ENCODE measurements at places on chromosomes 7 and 10.

- DNase-seq, result no peak
Measured at GRCh38 chr7:125599387-125599786, 669.8 kb upstream of the POT1 start.

DNA sequence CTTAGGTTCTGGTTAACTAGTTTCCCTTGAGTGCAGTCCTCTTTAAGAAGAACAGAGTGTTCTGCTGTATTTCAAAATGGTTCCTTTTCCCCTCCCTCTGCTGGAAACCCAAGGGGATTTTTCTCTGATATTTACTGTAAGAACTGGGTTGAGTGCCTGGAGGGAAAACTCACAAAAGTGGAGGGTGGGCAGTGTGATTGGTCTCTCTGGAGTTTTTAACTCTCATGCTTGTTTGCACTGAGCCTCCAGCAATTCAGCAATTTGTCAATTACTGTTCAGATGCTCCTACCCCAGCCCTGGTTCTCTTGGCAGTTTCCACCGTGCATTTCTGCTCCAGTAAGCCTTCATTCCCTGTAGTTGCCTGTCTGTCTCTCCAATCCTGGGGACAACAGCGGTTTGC is 273.4 kb upstream of the SORCS1 start:
- DNase-seq, result no peak

- DNase-seq, result no peak
Measured at GRCh38 chr7:108132551-108133265, 2.5 kb upstream of the LAMB4 start.

- DNase-seq, result no peak
Measured at GRCh38 chr7:40733578-40733977, 598.8 kb downstream of the SUGCT start.

- DNase-seq, result no peak
Measured at GRCh38 chr10:125235093-125236069, 75.0 kb upstream of the CTBP2 start.

DNA sequence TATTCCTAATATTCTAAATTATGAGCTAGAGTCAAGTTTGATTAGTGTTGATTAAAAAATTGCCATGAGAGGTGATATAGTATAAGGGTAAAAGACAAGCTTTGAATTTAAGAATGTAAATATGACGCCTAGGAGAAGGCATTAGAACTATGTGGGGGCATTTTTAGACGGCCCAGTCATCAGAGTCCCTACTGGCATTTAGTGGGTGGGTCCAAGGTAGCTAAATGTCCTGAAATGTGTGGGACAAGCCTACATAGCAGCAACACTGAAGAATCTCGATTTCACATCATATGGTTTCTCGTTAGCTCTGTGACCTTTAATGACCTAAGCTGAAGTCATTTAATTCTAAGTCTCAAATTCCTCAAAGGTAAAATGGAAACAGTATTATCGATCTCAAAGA is 133.5 kb downstream of the SGMS1 start:
- no peak for DNase-seq

DNA sequence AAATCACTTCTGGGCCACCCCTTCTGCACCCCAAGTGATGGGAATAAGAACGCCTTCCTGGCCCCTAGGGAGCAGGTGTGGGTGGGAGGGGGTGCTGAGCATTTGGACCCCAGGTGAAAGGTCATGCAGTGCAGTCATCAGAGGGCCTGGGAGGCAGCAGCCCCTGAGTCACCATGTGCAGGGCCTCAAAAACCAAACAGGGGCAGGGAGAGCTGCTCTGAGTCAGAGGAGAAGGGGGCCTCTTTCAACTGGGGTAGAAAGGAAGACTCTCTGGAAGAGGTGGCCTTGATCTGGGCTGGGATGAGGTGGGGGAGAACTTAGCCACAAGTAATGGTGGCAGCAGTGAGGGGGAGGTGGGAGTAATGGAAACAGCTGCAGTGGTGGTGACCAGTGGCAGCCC is 164.3 kb downstream of the BUB3 start:
- DNase-seq, result no peak

DNA sequence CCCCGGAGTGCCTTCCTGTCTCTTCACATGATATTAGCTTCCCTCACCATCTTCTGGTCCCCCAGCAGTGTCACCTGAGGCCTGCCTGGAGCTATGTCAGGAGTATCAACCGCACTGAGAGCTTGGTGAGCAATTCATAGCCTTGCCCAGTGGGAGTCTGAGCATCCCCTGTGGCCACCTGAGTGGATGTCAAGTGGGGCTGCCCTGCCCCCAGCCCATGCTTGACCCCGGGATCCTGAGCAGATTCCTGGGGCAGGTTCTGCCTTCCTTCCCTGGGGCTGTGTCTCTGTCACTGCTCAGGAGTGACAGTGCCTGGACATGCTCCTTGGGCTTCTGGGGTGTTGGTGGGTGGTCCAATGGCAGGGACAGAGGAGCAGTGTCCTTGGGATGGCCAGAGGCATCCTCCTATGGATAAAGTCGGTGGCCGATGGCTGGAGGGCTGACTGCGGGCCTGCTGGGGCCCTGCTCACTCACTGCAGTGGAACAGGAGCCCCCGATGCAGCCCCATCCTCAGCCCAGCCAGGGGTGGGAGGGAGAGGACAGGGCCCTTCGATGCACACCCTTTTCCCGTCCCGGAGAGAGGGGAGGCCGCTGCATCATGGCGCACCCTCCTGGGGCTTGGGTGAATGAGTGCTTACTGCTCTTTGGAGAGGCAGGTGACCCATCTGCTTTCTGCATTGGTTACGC is 95.7 kb downstream of the BMS1 start:
- DNase-seq, result no peak

- DNase-seq, result no peak
Measured at GRCh38 chr7:31488562-31489203, 25.2 kb upstream of the ITPRID1 start.

GRCh38 chr10:124231168-124232155 is 138.1 kb upstream of the CHST15 start:
- no peak for DNase-seq

- no peak for DNase-seq
Measured at GRCh38 chr10:114893251-114893650, 44.7 kb upstream of the TRUB1 start.

GRCh38 chr10:69913606-69914382 is 112.1 kb downstream of the COL13A1 start:
- DNase-seq, result no peak

- no peak for DNase-seq
Measured at GRCh38 chr10:102633287-102633686, 11.0 kb upstream of the TRIM8 start.

- DNase-seq, result no peak
Measured at GRCh38 chr7:3106361-3106826, 62.7 kb upstream of the CARD11 start.

DNA sequence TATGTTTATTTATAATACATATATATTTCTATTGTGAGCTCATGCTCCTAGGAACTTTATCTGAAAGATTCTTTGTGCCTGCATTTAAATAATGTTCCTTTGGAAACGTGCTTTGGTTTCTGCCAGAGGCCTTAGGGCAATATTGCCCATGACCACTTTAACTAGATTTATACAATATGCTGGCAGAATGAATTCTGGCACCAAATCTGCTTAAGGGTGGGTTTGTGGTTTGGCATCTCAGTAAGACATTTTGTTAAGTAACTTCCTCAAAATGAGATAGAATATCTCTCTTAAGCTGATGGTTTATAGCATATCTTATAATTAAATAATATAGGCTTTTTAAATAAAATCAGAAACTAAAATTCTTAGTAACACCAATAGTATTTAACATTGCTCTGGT is 252.9 kb downstream of the RNLS start:
- no peak for DNase-seq

- no peak for DNase-seq
Measured at GRCh38 chr10:131231965-131232541, 79.5 kb downstream of the TCERG1L start.

GRCh38 chr10:98404571-98405359 is 10.2 kb downstream of the PYROXD2 start:
- no peak for DNase-seq

- no peak for DNase-seq
Measured at GRCh38 chr10:75483188-75483587, 51.8 kb downstream of the LRMDA start.

DNA sequence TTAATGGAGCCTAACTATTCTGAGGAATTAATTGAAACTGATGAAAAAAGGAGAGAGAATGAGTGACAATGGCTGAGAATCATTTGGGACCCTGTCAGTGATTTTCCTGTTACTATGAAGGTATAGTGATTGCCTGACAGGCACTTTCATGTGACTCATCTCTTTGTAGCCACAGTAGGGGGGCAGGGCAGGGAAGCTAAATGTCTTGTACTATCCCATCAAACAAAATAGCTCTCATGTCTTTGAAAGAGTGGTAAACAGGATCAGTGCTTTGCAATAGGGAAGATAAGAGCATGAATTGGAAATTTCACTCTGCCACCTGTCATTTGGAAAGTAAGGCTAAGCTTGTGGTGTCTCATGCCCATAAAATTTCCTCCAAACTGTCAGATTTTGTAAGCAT is 94.5 kb upstream of the GSDME start:
- DNase-seq, result no peak

DNA sequence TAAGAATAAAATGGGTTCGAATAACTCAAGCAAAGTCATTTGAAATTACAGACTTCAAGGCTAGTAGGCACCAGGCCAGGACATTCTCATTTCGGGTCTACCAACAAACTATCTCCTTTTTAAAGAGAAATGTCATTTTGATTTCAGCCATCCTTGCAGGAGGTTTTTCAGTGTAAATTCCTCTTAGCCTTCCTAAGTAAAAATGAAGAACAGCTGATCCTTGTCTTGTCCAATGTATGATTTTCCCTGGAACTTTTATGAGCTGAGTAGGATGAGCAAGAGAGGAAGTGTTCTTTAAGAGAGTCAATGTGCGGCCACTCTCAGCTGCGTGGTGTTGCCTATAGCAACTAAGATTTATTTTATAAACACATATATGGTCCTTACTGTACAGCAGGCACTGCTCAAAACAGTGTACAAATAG is 110.1 kb downstream of the PLCE1 start:
- no peak for DNase-seq

GRCh38 chr10:123257904-123258456 is 103.8 kb downstream of the BUB3 start:
- DNase-seq, result no peak

DNA sequence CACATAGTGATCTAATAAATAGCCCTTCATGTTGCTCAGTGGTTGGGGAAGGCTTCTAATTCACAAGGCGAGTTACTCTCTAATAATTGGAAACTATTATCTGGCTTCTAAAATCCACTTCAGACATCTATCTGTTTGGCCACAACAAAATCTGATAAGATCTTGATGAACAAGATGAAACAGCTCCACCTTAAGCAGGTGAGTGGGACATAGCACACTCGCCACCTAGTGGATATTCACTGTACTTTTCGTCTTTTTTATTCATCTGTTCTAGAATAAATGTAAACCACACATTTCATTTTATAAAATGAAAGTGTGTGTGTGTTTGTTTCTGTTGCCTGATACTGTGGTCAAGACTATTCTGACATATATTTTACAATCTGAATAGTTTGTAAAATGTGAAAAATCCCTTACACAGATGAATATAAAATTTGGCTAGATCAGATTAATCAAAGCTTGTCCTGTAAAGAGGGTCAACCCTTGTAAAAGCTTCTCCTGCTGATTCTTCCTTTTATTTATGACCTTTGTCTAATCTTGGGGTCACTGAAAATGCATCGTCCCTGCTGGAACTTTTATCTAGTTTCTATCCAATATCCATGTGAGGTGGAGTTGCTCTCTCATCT is 26.5 kb upstream of the CNTNAP2 start:
- DNase-seq, result no peak

GRCh38 chr10:66564287-66564686 is 361.5 kb upstream of the LRRTM3 start:
- no peak for DNase-seq

- no peak for DNase-seq
Measured at GRCh38 chr10:44883593-44884331, 27.4 kb upstream of the TMEM72 start.

Measured in stimulated activated CD8-positive, alpha-beta memory T cell treated with anti-CD3 and anti-CD28 coated beads, Interleukin-4, amount 100 ng/mL, for 4 hours (primary cell).